ENCODE measurements at places on chromosomes 2 and 18.

- no peak for DNase-seq
Measured at GRCh38 chr18:3354506-3354905, 92.6 kb downstream of the MYL12B start.

GRCh38 chr2:71130905-71131244 lies 441 bp downstream of the MPHOSPH10 start:
- DNase-seq: no peak

DNA sequence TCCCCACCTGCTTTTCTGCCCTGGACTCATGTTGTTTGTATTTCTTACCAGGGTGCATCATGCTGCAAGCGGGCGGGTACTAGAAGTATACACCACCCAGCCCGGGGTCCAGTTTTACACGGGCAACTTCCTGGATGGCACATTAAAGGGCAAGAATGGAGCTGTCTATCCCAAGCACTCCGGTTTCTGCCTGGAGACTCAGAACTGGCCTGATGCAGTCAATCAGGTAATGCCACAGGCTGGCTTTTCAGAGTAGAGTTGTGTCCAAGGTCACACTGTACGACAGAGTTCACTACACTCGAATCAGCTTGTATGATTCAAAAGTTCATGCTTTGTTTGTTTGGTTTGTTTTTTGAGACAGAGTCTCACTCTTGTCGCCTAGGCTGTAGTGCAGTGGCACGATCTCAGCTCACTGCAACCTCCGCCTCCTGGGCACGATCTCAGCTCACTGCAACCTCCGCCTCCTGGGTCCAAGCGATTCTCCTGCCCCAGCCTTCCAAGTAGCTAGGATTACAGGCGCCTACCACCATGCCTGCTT lies 19.4 kb downstream of the SRSF7 start:
- no peak for DNase-seq

DNA sequence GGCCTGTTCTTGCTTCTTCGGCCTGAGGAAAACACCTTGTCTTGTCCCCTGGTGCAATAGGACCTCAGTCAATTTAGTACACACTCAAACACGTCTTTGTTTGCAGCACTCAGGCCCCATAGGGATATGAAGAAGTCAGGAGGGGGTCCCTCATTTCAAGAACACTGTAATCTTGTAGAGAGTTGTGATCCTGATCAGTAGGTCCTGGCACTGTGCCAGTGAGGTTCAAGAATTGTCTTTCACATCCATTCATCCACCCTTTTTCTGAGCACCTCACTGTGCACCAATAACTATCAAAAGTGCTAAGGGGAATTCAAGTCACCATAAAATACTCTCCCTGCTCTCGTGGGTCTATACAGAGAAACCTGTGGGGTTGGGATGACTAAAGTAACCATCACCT lies 131.4 kb upstream of the LHCGR start:
- no peak for DNase-seq

DNA sequence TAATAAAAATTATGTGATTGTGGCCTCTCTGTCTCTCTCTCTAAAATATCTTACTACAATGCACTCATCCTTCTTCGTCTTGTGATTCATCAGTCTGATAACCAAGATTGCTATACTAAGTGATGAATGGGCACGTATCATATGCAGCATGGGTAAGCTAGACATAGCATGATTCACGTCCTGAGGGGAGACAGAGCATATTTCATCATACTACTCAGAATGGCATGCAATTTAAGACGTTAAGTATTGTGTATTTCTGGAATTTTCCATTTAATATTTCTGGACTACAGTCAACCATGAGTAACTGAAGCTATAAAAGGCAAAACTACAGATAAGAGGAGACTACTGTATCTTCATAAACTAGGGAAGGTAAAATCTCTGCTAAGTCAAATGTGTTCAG lies 97.0 kb upstream of the CD226 start:
- DNase-seq: peak; percentile 97

DNA sequence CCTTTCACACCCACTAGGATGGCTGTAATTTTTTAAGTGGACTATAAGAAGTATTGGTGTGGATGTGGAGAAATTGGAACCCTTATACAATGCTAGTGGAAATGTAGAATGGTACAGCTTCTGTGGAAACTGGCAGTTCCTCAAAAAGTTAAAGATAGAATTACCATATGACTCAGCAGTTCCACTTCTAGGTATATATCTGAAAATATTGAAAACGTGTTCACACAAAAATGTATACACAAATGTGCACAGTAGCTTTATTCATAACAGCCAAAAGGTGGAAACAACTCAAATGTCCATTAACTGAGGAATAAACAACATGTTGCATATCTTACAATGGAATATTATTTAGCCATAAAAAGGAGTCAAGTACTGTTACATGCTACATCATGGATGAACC lies 17.7 kb downstream of the TANK start:
- no peak for DNase-seq

GRCh38 chr2:157691131-157691530 lies 62.5 kb upstream of the ACVR1C start:
- no peak for DNase-seq

DNA sequence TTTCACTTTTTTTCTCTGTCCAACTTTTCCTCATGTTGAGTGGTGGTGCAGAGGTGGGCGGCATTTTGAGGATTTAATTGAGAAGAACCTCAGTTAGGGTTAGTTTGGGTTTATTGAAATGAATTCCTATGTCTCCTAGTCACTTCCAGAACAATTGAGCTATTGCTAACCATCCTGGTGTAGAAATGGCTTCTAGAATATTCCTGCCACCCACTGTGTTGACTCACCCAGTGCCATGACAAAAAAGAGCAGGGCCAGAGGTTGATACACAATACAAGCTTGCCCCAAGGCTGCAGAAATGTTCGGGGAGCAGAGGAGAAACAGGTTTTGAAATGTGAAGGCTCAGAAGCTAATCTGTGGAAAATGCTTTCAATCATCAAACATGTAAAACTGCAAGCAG lies 167.1 kb upstream of the TRIB2 start:
- DNase-seq: no peak

- no peak for DNase-seq
Measured at GRCh38 chr18:26956863-26957262, 91.4 kb upstream of the AQP4 start.

- DNase-seq: no peak
Measured at GRCh38 chr2:123532994-123533393, 492.1 kb upstream of the CNTNAP5 start.

GRCh38 chr2:33277002-33277426 lies 199.4 kb upstream of the RASGRP3 start:
- no peak for DNase-seq

DNA sequence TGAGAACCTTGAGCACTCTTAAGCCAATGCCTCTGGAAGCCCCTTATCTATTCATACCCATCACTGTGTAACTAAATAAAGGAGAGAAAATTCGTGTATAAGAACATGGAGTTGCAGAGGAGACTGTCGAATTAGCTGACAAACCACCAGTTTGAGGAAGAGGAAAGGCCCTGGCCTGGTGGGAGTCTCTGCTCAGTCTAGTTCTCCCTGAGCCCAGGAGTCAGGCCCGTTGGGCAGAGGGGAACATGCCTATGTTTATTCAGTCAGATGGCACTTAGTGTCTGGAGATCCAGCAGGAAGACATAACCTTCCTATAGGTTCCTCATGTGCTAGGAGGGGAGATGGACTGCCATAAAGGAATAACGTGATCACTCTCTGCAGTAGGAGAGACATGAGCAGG lies 60.3 kb downstream of the MGAT5 start:
- DNase-seq: no peak

DNA sequence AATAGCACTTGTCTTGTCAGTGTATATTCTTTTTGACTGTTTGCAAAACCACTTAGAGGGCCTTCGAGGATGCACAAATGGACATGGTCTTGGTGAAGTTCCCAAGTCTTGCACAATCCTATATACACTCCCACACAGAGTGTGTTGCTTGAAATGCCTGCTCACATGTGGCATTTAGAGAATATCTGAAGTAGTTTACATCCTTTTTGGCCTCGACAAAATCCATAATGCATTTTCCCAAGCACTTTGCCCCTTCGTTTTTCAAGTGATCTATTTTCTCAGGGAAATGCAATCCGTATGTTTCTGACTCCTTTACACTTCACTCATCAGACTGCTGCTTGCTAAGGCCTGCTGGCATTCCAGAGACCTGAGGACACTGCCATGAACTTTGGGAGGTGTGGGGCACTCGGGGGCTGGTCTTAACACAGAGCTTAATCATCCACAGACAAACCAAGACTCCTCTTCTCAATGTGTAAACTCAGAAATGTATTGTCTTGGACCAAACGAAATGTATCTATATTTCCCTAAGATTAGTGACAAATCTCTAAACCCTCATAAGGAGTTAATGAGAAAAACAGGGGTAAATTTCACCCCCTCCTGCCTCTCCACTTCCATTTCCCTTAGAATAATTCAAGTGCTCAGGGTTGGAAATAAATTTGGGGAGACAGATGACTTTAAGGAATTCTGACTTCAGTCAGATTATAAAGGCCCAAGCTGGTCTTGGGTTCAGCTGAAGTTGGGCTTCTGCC lies 219.3 kb upstream of the APCDD1 start:
- peak; percentile 65 for DNase-seq

DNA sequence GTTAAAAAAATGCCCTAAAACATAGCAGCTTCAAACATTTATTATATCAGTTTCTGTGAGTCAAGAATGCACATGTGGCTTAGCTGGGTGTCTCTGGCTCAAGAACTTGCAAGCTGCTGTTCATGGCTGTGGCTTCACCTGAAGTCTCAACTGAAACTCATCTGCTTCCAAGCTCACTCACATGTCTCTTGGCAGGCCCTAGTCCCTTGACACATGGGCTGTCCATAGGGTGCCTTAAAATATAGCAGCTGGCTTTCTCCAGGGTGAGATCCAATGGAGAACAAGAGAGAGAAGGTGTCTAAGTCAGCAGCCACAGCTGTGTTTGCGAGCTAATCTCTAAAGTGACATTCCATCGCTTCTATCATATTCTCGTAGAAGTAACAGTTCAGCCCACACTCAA lies 152.8 kb downstream of the DSEL start:
- DNase-seq: no peak

DNA sequence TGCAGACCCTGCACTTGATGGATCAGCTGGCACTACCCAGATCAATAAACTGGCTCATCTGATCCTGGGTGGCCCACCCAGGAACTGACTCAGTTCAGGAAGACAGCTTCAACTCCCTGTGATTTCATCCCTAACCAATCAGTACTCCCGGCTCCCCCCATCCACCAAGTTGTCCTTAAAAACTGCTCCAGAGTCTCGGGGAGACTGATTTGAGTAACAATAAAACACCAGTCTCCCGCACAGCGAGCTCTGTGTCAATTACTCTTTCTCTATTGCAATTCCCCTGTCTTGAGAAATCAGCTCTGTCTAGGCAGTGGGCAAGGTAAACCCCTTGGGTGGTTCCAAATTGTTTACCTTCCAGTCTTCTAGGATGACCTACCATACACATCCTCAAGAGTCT lies 263.3 kb upstream of the STON1 start:
- no peak for DNase-seq

DNA sequence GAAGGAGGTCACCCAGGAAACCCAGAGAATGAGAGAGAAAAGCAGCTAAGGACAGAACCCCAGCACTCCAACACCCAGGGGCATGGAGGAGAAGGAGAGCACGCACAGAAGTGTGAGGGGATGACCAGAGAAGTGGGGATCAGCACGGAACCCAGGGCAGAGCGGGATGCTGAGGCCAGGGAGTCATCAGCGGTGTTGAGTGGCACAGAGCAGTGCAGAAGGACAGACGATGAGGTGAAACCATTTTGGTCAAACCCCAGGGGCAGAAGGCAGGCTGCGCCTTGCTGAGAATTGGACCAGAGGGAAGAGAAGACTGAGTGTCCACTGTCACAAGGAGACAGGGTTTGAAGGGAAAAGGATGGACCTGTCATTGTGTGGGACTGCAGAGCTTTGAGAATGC lies 23.4 kb upstream of the ASB18 start:
- no peak for DNase-seq

DNA sequence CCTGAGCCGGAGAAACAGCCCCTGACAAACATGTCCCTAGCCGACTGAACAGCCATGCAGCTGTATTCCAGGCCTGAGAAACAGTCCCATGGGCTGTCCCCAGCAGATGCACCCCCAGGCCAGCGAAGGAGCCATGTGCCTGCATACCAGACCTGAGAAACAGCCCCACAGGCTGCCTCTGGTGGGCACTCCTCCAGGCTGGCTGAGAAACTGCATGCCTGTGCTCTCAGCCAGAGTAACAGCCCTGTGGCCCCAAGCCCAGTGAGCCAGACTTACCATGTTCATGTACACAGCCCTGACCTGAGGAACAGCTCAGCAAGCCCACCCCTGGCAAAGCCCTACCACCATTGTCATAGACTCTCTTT lies 24.8 kb downstream of the BOLL start:
- DNase-seq: no peak

DNA sequence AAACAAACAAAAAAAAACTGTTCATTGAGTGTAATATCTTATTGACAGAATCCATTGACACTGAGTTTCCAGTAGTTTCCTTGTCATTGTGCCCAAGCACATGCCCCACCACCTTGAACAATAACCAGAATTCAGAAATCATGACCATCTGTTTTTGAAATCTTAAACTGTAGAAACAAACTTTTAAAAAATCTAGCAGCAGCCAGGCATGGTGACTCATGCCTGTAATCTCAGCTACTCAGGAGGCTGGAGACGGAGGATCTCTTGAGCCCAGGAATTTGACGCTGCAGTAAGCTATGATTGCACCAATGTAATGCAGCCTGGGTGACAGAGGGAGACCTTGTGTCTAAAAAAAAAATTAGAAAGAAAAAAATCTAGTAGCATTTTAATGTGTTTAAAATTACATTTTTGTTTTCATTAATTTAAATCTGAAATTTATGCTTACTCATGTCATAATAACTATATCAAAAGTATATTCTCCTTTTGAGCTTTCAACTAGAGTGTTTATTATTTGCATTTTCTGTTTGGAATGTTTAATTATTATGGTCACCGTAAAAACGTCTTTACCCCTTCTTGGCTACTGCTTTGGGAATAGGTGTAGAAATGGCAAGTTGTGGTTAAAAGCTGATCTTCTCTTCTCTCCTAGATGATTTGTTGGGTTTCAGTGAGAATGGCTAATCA lies 25.2 kb upstream of the STON1 start:
- DNase-seq: no peak

DNA sequence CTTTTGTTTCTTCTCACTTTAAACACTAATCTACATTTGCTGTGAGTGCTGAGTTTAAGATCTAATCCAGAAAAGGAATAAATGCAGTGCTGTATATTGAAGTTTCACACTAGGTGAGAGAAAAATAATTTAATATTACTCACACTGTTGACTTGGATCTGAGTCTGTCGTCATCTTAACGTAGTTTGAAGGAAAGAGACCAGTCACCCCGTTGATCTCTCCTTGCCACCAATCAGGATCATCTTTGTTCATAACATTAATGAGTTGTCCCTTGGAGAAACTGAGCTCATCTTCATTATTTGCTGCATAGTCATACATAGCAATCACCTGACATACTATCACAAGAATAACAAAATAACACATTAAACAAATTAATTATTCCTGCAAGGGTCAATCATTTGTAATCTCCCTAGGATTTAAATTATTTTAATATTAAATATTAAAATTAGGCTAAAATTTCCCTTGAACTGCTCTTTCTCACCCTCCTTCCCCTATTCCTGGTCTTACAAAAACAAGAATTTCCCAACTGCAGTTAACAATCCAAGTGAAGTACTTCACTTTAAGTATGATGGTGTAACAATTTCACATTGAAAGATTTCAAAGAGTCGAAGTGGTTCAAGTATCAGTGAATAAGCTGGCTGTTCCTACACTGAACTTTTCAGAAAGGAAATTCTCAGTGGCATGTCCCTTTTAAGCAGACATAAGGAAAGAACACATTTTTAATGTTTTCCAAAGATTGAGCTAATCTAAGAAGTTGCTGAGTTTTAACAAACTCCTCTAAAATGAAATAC lies 71.3 kb downstream of the FAM228A start:
- DNase-seq: no peak
